ENCODE measurements at places on chromosomes 3 and 15.

GRCh38 chr3:22117751-22118346 is 366.8 kb upstream of the ZNF385D start:
- DNase-seq: peak; percentile 83

DNA sequence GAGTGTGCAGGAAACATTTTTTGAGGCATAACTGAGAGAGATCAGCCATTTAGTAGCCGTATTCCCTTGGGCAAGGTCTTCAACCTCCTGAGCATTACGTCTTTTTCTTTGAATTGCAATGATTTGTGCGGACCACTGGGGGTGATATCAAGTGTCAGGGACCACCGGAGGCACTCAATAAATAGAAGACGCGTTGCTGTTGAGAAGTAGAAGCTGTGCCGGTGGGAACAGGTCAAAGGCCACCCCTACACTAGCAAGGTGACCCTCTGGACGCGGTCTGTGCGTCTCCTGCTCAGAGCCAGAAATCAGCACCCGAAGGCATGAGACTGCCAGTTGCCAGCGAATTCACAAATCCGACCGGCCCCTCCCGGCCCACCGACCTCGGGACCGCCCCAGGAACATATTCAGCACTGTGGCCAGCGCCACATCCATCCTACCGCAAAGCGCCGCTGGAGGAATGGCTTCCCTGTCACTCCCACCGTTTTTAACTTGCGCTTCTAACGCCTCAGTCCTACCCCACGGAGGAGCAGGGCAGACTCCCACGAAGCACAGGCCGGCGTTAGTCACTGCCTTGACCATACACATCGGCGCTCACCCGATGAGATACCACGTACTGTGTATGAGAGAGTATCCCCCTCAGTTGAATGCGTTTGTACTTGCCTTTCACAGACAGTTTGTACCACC is 1.4 kb upstream of the GHSR start:
- DNase-seq: peak; percentile 37

DNA sequence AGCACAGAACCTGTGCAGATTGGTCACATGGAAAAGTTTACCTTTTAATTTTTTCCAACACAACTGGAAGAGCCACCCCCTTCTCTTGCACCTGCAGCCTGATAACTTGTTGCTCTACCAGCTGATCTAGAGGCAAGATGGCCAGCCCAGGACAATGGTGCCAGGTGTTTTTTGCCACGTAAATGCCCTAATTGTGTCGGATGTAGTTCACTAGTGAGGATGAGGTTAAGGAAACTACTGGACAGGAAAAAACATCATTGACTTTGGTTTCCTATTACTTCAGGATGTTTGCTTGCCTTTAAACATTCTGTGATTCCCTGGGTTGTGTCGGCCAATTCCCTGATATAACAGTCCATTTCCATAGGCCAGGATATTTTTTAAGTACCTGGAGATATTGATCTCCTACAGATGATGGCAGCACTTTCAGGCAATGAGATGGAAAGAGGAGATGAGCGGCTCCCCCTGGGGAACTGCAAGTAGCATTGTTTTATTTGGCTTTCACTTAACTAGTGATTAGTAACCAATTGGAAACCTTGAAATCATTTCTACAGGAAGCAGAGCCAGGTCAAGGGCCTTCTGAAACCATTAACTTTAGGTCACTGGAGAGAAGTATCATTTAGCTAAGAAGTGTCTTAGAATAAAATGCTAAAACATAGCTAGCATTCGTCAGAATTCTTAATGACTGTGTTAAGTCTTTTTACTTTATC is 72.5 kb downstream of the OSBPL10 start:
- DNase-seq: peak; percentile 50

DNA sequence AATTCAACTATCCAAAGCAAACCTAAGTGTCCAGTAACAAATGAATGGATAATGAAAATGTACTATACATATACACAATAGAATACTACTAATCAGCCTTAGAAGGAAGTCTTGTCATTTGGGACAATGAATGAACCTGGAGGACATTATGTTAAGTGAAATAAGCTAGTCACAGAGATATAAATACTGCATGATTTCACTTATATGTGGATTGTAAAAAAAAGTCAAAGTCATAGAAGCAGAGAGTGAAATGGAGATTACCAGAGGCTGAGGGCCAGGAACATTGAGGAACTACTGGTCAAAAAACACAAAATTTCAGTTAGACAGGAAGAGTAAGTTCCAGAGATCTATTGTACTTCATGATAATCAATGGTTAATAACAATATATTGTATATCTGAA is 33.6 kb downstream of the MYO5A start:
- DNase-seq: no peak

GRCh38 chr3:51734572-51734907 is 27.7 kb downstream of the GRM2 start:
- no peak for DNase-seq

GRCh38 chr3:16849229-16849628 is 35.5 kb upstream of the PLCL2 start:
- DNase-seq: peak; percentile 62

- no peak for DNase-seq
Measured at GRCh38 chr3:196821806-196822355, 45.8 kb upstream of the SENP5 start.

- DNase-seq: no peak
Measured at GRCh38 chr15:60626669-60627068, 147.7 kb upstream of the ICE2 start.

Measured in choroid plexus epithelial cell (primary cell).